Activated T-cell treated with anti-CD3 and anti-CD28 coated beads, Interleukin-2, amount 50 U/mL, for 1 hour (primary cell): ENCODE measurements at places on chromosomes 12 and 14.

- DNase-seq: no peak
Measured at GRCh38 chr12:113577464-113578129, 105.9 kb upstream of the LHX5 start.

DNA sequence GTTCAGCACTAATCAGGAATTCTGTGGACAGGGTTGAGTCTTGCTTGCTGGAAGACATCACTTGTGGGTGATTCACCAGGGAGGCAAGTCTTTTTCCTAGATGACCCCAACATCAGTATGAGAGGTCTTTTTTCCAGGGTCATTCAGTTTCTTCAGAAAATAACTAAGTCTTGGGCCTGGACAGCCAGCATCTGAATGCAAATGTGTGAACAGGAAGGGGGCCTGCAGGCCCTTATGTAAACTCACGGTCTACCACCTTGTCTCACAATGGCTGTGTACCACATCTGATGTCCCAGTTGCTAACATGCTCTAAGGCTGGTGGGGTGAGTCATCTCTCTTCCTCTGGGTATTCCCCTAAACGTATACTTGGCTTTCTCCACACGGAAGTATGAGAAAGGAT is 79.2 kb downstream of the HECTD4 start:
- DNase-seq: no peak

GRCh38 chr12:132229926-132230325 is 85.7 kb downstream of the NOC4L start:
- DNase-seq: no peak

GRCh38 chr12:56084958-56085543 is 5.1 kb downstream of the ERBB3 start:
- DNase-seq: no peak

DNA sequence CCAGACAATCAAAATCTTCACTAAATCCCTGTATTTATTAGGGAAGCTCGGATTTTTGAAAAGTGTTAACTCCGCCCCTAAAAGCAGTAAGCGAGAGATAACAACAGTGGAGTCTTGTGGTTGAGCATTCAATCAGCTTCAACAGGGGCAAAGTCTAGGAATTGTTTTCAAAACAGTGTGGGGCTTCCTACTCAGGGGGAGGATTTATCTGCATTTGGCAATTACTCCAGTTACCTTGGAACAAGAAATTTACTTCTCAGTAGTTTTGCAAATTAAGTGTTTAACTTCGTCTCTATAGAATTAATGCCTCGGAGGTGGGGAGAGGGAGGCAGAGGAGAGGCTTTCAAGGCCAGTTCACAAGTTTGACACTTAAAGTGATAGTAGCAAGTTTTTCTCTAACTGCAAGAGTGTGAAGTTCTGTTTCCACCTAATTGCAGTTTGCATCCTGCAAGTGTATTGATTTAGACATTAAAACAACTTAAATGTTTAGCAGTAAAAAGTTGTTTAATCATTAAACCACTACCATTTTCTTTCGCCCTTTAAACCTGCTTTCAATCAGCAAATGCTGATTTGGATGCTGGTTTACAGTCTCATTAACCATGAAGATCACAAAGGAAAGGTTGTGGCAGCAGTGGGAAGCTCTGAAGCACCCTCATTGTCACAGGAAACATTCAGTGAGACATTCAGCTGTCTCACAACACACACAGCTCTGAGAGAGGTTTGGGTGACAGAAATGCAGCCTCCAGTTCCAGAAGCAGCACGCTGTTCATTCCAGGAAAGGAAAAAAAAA is 102.0 kb downstream of the HMGA2 start:
- no peak for DNase-seq

GRCh38 chr12:16901946-16902345 is 296.0 kb upstream of the LMO3 start:
- DNase-seq: no peak

- no peak for DNase-seq
Measured at GRCh38 chr12:62714774-62715721, 219.9 kb downstream of the PPM1H start.

DNA sequence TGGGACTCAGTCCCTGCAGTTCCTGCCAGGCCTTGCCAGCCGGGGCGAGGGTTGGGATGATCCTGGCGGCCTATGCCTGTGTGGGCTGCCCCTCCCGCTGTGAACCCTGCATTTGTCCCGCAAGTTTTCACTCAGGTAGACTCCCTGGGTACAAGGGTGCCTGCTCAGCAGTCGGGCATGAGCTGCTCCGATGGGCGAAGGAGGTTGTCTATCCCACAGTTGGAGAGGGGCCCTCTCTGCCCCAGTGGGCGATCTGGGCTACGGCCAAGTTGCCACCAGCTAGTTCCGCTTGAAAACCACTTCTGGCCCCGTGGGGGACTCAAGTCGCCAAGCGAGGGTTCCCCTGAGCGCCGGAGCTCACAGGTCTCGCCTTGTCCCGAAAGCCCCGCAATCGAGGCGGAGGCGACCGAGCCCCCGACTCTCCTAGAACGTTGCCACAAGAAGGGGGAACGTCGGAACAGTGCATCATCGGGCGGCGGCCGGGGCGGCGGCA is 365 bp upstream of the TPI1 start:
- DNase-seq: no peak

- no peak for DNase-seq
Measured at GRCh38 chr12:68633614-68634558, 23.2 kb downstream of the RAP1B start.
